ENCODE measurements at places on chromosomes 12 and 14. TPM values are rescaled to one million over a fixed set of nuclear protein-coding genes. Genes with fewer than 3 reads are reported as not detected.

DNA sequence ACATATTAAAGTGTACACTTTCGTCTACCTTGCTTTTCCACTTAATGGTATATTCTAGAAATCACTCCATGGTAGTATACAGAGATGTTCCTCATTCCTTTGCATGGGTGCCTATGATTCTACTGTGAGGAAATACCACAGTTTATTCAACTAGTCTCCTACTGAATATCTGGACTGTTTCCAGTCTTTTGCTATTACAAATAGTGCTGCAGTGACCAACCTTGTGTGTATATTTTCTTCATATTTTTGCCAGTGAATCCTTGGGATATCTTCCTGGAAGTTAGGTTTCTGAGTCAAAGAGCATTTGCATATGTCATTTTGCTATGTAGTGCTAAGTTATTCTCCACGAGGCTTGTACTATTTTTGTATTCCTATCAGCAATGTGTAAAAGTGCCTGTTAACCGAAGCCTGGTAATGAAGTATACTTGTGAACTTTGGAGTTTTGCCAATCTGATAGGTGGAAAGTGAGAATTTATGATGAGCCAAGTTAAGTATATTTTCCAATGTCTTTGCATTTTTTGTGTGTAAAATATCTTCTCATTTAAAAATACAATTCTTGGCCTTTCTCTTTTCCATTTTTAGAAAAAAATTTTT, 31.3 kb upstream of the TMEM263 start:
- no peaks in the 10 kb centered on the region for H3K36me3 ChIP-seq
- H3K4me3 ChIP-seq, result no peak overlapping the region
- no peak overlapping the region for H3K27ac ChIP-seq
- H3K4me1 ChIP-seq, result no peaks in the 10 kb centered on the region
- peaks cover 2% of the 10 kb centered on the region for H3K27me3 ChIP-seq
- DNase-seq, result no peak

DNA sequence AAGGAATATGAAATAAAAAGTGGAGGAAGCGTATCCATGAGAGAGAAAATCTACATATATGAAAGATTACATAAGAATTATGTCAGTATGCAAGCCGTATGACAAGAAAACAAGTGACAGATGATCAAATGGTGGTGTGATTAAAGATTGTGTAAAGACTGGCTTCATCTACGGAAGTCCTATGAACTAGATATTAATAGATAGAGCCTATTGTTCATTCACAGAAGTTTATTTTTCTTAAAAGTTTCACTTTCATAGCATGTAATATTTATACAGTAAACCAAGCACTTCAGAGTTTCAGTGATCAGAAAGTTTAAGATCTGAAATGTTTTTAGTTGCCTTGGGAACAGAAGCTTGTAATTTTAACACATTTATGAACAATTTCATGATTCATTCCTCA, 84.5 kb downstream of the VRK1 start:
- no peak overlapping the region for H3K4me3 ChIP-seq
- H3K27ac ChIP-seq, result no peak overlapping the region
- no peaks in the 10 kb centered on the region for H3K27me3 ChIP-seq

DNA sequence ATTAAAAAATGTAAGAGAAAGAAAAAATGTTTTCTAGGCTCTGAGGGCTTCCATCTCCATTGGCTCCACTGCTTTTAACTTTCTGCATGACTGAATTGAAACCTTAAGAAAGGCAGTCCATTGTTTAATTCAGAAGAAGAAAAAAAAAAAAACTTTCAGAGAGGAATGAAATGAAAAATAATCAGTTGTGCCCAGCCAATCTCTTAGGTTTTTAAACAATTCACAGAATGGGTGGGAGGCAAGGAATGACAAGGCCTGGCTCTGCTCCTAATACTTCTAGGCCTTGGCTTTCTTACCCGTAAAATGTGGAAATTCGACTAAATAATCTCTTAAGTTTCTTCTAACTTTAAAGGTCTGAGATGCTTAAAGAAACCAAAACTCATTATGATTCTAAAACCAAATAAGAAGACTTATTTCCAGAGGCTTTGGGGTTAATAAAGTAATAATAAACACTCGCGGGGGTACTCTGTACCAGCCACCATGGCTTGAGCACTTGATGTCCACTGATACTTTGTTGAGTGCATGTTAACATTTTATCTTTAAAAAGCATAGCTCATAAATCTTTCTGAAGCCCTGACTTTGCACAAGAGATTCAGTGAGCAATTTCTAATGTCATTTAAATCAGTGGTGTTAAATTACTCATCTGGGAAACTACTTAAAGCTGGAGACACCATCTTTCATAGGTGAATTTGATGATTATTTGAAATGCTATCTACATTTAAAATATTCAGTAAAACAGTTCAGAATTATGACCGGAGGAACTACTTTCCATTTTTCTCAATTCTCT, 49.6 kb downstream of the STON2 start:
- H3K27ac ChIP-seq, result no peak overlapping the region
- DNase-seq, result no peak
- no peaks in the 10 kb centered on the region for H3K27me3 ChIP-seq
- no peak overlapping the region for H3K4me3 ChIP-seq

NGB gene
- 3.1 TPM for polyA plus RNA-seq
